ENCODE measurements at places on chromosomes 12 and 14. TPM values are rescaled to one million over a fixed set of nuclear protein-coding genes. Genes with fewer than 3 reads are reported as not detected.

Gene MYO1H
- total RNA-seq = not detected

Gene OVCH1
- not detected for total RNA-seq

Gene HOXC11
- total RNA-seq = not detected

Gene KLRB1
- total RNA-seq = not detected

Gene NKX2-1
- total RNA-seq = not detected

Gene SERPINA5
- not detected for total RNA-seq

Gene AHSA1
- 332 TPM for total RNA-seq

Gene KRT7
- total RNA-seq = 4.2 TPM

Gene MYO1A
- total RNA-seq = 4.2 TPM

Gene TAS2R9
- total RNA-seq = not detected

Gene TPH2
- total RNA-seq = not detected

Gene PSMB11
- total RNA-seq = not detected

Gene TAS2R14
- total RNA-seq = 2.6 TPM

Gene PDE3A
- total RNA-seq = 0.07 TPM

Gene TMEM229B
- 0.71 TPM for total RNA-seq

Gene IFNG
- total RNA-seq = 46.3 TPM

Gene ART4
- total RNA-seq = not detected

Gene FOXG1
- not detected for total RNA-seq

Gene SNW1
- total RNA-seq = 114 TPM

Gene GLS2
- 1.5 TPM for total RNA-seq

Gene SETD1B
- total RNA-seq = 24.0 TPM

Gene SOAT2
- total RNA-seq = not detected

Gene DAO
- total RNA-seq = not detected

Gene SDR9C7
- total RNA-seq = not detected

Gene GPR132
- total RNA-seq = 27.1 TPM

Gene LGMN
- 1.3 TPM for total RNA-seq

Gene HNF1A
- not detected for total RNA-seq

Gene WNT1
- total RNA-seq = 0.60 TPM

Gene CFAP73
- not detected for total RNA-seq

Gene HOXC13
- total RNA-seq = not detected

Gene IL23A
- 31.0 TPM for total RNA-seq

Gene TMEM253
- not detected for total RNA-seq

Gene OTOGL
- 0.16 TPM for total RNA-seq

Gene ITGA7
- total RNA-seq = 0.94 TPM

Gene DDX55
- total RNA-seq = 63.2 TPM

Gene ACRBP
- total RNA-seq = 1.5 TPM

Gene INSM2
- not detected for total RNA-seq

Gene LMNTD1
- total RNA-seq = not detected

Gene TUBA1A
- 94.0 TPM for total RNA-seq

Gene KERA
- not detected for total RNA-seq

Gene GLT8D2
- total RNA-seq = not detected

Gene FAM161B
- 0.57 TPM for total RNA-seq

Gene MYBPC1
- total RNA-seq = not detected

Gene TAS2R10
- not detected for total RNA-seq

Gene JPH4
- total RNA-seq = 0.09 TPM

Gene TAS2R30
- 2.9 TPM for total RNA-seq

Gene PTHLH
- not detected for total RNA-seq

Gene SPIC
- total RNA-seq = not detected

Gene KRT6A
- not detected for total RNA-seq

Gene PYM1
- total RNA-seq = 43.4 TPM

Gene RASAL1
- 2.2 TPM for total RNA-seq

Gene KRT73
- not detected for total RNA-seq

Gene CELA1
- total RNA-seq = not detected

Measured in activated T-helper 2 cell treated with anti-CD3 and anti-CD28 coated beads, Interferon-gamma antibody, Interleukin-2, Interleukin-4, amounts not matched to agents 10 μg/mL and 5 μg/mL and 100 μg/mL, durations not matched to agents 14 hours and 24 hours and 36 hours (primary cell).